CD4-positive, alpha-beta T cell treated with Interleukin-21 for 1 hour (primary cell): ENCODE measurements at places on chromosomes 3 and 15.

DNA sequence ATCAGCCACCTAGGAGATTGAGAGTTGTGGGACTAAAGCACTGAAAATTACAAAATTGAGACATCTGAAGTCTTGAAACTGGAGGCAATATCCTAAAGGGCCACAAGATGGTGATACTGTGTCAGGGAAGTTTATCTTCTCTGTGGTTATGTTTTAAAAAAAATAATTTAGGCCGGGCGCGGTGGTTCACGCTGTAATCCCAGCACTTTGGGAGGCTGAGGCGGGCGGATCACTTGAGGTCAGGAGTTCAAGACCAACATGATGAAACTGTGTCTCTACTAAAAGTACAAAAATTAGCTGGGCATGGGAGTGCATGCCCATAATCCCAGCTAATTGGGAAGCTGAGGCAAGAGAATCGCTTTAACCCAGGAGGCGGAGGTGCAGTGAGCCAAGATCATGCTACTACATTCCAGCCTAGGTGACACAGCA lies 17.9 kb upstream of the NIT2 start:
- DNase-seq = peak; percentile 71

DNA sequence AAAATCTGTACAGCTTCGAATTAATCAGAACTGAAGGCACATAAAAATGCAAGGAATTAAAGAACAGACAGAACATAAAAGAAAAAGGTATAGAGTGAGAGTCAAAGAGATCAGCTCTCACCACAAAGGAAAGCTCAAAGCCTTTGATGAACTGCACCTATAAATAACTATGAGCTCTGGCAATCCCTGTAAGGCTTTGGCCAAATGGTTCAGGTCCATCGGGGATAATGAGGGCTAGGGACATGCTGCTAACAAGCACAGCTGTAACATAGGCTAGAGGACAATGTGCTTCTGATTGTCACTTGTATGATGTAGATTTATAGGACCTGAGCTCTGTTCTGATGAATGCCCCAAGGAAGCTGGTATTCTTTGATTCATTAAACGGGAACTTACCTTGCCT lies 113.9 kb upstream of the MRPL3 start:
- no peak for DNase-seq

DNA sequence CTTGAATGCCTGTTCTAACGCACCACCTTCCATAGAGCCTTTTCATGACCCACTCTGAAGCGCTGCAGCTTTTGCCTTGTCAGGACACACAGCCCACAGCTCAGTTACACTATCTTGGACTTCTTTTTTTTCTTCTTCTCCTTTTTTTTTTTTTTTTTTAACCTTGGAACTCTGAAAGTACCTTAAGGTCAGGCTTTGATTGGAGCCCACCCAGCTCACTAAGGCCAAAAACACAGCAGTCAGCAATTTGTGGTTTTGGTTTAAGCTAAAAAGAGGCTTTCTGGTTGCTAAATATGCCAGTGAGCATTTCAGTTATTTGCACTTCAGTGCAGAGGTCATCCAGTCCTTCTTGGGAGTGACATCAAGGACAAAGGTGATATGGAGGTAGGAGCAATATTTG lies 1.7 kb downstream of the SLC25A20 start:
- DNase-seq = no peak

- DNase-seq = no peak
Observed at GRCh38 chr15:60275624-60276023, 122.2 kb downstream of the ANXA2 start.

DNA sequence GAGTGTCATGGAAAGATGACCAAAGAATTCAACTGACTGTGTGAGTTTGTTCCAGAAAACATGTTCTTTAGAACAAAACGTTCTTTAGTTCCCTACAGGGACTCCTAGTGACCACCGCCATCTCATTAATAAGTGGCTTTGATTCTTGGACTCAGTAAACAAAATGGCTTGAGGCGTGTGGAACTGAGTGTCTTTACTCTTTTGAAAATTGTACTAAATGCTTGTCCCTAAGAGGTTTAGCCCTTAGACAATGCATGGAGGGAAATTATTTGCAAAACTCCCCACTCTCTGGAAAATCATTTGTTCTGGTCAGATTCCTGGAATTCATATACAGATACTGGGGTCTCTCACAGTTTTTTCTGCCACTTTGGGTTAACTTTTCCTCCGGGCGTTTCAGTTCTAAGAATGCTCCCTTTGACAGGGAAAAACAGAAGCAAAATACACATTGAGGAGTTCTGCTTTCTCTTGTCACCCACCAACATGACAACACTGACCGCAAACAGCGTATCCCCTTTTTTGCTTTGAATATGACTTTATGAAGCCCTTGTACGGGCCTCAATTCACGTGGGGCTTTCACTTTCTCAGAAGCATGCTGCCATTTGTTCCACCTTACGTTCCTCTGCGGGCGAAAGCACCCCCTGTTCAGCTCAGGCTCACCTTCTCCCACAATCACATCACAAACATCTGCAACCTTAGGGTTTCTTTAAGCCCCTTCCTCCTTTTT lies 15.3 kb upstream of the NRROS start:
- DNase-seq = no peak

DNA sequence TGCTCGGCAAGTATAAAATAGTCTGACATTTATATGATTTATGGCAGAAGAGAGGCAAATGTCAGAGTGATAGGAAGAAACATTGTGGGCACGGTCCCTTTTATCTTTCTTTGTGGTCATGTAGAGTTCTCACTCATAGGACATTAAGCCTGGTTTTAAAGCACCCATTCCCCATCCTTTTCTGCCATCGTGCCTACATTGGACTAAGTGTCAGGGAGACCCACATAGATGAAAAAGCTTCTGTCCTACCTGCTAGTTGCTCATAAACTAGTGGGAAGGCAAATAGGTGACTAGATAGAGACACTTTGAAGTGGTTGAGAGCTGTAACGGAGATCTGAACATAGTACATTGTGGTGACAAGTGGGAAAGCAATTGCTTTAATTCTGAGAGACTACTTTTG lies 155.7 kb downstream of the B3GALNT1 start:
- no peak for DNase-seq

DNA sequence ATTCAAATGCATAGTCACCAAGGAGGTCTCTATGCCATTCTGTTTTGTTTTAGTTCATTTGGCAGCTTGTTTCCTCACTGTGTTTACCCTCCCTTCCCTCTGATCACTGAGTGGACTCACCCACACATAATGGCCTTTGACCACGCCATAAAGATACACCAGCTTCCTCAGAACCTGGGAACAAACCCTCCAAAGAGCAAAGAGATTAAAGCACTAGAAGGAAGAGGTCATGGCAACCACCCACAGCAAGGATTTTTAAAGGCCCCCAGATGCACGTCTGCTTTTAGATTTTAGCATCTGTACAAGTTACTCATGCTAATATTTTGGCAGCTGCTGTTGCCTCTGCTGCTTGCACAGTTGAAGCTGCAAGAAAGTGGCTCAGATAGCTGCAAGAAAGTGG lies 47.9 kb upstream of the CADPS start:
- DNase-seq = no peak

- DNase-seq = no peak
Observed at GRCh38 chr3:180004542-180004941, 32.2 kb downstream of the PEX5L start.

DNA sequence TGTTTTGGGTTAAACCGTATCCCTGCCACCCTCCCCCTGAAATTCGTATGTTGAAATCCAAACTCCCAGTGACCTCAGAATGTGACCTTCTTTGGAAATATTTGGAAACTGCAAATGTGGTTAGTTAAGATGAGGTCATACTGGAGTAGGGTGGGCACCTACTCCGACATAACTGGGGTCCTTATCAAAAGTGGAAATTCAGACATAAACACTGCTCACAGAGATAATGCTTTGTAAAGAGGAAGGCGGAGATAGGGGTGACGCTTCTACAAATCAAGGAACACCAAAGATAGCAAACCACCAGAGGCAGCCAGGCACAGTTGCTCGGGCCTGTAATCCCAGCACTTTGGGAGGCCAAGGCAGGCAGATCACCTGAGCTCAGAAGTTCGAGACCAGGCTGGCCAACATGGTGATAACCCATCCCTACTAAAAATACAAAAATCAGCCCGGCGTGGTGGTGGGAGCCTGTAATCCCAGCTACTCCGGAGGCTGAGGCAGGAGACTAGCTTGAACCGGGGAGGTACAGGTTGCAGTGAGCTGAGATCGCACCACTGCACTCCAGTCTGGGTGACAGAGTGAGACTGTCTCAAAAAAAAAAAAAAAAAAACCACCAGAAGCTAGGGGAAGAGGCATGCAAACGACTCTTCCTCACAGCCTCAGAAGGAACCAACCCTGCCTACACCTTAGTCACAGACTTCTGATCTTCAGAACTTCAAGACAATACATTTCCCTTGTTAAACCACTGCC lies 51.1 kb upstream of the CHD2 start:
- DNase-seq = peak; percentile 65

DNA sequence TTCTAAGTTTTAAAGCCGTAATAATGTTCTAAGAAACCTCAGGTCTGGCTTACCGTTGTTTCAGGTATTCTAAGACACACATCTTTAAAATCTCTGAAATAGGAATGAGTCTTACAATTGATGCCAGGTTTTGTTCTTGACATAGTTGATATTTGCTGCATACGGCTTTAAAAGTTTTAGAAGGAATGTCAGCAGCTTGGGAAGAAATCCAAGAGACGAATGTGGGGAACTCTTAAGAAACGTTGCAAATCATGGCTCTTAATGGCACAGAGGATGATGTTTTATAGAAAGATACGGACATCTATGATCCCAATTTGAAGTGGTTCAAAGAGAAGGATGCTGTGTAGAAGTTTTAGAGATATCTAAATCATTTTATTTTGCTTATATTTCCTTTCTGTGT lies 11.5 kb downstream of the NUDT16 start:
- DNase-seq = no peak

GRCh38 chr15:79815468-79815867 lies 81.3 kb downstream of the MTHFS start:
- DNase-seq = no peak

- DNase-seq = no peak
Observed at GRCh38 chr15:48823237-48823636, 12.4 kb upstream of the CEP152 start.

DNA sequence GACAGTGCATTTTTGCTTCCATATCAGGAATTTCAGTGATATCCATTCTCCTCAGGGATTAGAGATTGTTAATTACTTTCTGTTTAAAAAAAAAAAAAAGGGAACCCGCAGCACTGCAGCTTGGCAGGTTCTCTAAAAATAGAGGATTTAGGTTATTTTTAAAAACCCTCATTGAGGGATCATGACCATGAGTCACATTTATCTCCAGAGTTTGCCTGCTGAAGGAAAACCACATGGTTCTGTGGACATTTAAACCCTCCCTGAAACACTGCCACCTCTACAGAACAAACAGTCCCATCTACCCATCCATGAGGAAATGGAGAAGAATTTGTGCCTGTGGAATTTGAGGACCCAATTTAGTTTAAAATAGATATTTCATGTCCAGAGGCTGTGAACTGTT lies 66.2 kb upstream of the UBE2E1 start:
- DNase-seq = no peak

- no peak for DNase-seq
Observed at GRCh38 chr3:129994883-129995559, 20.5 kb downstream of the TRH start.

- no peak for DNase-seq
Observed at GRCh38 chr15:84778194-84778593, 29.8 kb downstream of the ZNF592 start.

GRCh38 chr3:100197876-100198275 lies 62.9 kb upstream of the TBC1D23 start:
- DNase-seq = no peak

DNA sequence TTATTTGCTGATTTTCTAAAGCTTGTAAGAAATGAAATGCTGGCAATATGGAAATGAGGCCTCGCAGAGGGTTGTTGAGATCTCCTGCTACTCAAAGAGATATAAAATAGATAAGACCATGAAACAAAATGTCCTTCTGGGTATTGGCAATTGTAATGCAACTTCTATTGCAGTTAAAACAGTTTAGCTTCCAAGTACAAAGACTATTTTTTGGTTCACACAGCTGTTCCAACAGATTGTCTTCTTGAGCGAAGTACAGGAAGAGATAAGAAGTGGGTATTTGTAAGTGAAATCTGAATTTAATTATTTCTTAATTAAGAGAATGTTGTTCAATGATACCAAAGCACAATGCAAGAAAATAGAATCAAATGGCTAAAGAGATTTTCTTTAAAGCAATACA lies 801.5 kb upstream of the GBE1 start:
- no peak for DNase-seq

GRCh38 chr3:130757611-130758150 lies 11.1 kb upstream of the PIK3R4 start:
- no peak for DNase-seq

GRCh38 chr15:44015545-44016305 lies 179.3 kb downstream of the FRMD5 start:
- DNase-seq = no peak

GRCh38 chr3:62774221-62774620 lies 101.0 kb downstream of the CADPS start:
- DNase-seq = no peak

DNA sequence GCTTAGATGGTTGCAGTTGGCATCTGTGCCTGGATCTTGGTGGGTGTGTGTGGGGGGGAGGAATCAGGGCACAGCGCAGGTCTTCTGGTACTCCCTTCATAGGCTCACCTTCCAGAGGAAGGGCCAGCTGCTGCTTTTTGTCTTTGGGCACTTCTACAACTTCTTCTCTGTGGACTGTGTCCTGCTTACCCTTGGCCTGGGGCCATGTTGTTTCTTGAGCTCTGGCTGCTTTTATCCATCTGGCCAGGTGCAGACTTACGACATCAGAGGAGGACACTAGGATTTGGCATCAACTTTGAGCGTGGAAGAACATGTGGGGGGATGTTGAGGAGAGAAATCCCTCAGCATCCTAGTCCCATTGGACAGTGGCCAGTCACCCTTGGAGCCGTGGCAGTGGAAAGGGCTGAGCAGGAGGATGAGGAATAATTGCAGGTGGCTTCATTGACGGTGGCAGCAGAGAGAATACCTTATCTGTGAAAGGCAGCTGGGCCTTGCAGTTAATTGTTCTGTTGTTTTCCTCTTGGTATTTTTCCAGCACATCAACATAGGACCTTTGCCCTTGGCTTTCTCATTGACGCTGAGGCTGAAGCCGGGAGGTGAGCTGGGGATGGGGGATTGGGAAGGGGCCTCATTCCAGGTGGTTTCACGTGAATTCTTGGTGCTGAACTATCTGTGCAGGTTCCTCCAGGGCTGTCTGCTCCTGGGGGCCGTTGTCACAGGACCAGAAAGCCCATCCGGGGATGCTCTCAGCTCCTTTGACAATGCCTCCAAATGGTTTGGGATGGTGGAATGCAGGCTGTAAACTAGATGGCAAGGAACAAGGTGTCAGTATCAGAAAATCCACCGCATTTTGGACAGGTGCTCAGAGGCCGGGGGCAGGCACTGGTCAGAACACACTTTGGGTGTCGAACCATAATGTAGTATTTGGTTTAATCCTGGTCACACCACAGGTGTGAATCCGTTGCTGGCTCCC lies 9.7 kb downstream of the EPHB1 start:
- no peak for DNase-seq

DNA sequence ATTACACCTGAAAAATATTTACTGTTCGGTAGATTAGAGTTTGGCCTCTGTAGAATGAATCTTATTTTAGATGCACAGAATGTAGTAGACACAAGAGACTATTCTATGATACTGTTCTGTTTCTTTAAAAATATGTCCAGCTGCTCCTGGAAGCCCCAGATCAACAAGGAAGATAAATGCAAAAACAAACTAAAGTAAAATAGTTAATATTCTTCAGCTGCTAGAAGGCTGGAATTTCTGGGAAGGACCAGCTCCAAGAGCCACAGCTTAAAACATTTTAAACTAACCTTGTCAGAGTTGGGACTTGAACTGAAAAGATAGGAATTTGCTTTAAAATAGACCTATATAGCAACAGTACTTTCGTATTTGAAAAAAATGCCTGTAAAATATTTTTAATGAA lies 277.9 kb downstream of the PTPRG start:
- no peak for DNase-seq

GRCh38 chr3:133477487-133477886 lies 77.6 kb downstream of the BFSP2 start:
- no peak for DNase-seq
